ENCODE measurements at places on chromosomes 6 and 20. TPM values are rescaled to one million over a fixed set of nuclear protein-coding genes. Genes with fewer than 3 reads are reported as not detected.
A peak's percentile ranks its signal among the peaks of the same experiment; 100 is the strongest.

DNA sequence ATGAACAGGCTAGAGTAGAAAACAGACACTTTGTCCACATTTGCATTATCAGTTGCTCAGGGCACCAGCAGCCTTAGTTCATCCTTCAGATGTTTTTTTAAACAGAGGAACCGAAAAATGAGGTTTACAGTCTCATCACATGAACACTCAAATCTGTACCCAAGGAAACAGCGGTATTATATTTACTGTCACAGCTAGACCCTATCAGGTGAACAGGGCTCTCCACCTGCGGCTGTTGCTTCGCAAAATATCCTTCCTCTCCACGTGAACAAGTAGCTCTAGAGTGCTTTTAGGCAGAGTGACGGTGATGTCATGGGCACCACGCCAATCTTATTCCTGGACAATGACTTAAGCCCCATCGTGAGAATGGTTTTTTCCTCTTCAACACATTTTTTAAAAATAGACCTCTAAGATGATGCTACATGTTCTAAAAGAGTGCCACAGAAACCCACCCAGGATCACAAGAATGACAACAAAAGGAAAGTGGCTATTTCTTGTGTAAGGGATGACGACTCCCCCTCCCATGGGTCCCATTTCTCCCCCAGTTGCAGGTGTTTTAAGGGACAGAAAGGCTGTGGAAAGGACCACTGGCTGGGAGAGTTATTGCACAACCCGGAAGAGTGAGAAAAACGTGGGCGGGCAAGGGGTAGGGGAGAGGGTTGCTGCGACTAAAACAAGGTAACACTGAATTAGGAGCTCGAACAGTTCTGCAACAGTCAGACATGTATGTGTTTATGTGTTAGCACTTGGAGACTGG is 77.7 kb downstream of the EFHC1 start:
- no peak overlapping the region for H3K4me3 ChIP-seq
- no peak overlapping the region for H3K27ac ChIP-seq
- H3K4me1 ChIP-seq = peaks cover 3% of the 10 kb centered on the region
- no peak for DNase-seq
- H3K36me3 ChIP-seq = no peaks in the 10 kb centered on the region
- peaks cover 2% of the 10 kb centered on the region for H3K27me3 ChIP-seq

Gene CLDN20
- not detected for total RNA-seq

DNA sequence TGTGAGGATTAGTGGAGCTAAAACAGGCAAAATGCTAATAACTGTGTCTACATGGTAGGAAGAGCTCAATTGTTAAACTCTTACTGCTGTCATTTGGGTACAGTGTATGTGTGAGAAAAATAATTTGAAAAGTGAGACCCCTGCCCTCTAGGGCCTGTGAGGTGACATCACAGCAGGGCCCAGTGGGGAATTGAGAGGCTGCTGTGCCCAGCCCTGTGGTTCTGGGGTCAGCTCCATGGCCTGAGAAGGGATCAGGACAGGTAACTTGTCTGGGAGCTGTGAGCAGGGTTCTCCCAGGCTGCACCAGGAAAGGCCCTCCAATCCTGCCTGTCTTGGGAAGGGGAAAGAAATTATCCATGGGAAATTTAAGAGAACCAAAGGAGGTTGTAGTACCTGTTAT is 1.3 kb downstream of the SIRPB1 start:
- DNase-seq = no peak
- no peaks in the 10 kb centered on the region for H3K4me1 ChIP-seq
- no peak overlapping the region for H3K4me3 ChIP-seq
- peaks cover 4% of the 10 kb centered on the region for H3K27me3 ChIP-seq
- no peaks in the 10 kb centered on the region for H3K36me3 ChIP-seq

- H3K36me3 ChIP-seq = no peaks in the 10 kb centered on the region
- H3K27me3 ChIP-seq = peaks cover 31% of the 10 kb centered on the region
- no peak for DNase-seq
- peak overlapping the region; percentile 92 for H3K27ac ChIP-seq
- peaks cover 40% of the 10 kb centered on the region for H3K4me1 ChIP-seq
These were observed 490 bp upstream of the ID1 start for GRCh38 chr20:31604567-31605030.

GRCh38 chr6:166236596-166236995 is 68.9 kb upstream of the TBXT start:
- H3K27ac ChIP-seq = no peak overlapping the region
- H3K36me3 ChIP-seq = no peaks in the 10 kb centered on the region
- no peak for DNase-seq

DNA sequence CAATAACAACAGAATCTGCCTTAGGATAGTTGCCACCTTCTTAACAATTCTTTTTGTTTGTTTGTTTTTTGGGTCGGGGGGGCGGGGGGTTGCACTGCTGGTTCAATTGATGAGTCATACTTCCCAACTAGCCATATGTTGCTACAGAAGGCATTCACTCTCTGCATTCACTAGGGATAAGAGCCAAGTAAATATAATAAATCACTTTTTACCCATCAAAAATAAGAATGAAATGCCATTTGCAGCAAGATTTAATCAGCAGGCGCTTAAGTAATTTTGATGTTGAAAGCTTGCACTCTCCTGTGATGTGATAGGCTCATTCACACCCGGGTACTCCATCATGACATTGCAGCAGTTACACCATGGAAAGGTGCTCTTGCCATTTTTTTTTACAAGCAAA is 209.8 kb downstream of the HIVEP2 start:
- no peak overlapping the region for H3K27ac ChIP-seq
- no peak overlapping the region for H3K4me3 ChIP-seq
- H3K4me1 ChIP-seq = peaks cover 1% of the 10 kb centered on the region
- DNase-seq = no peak

DNA sequence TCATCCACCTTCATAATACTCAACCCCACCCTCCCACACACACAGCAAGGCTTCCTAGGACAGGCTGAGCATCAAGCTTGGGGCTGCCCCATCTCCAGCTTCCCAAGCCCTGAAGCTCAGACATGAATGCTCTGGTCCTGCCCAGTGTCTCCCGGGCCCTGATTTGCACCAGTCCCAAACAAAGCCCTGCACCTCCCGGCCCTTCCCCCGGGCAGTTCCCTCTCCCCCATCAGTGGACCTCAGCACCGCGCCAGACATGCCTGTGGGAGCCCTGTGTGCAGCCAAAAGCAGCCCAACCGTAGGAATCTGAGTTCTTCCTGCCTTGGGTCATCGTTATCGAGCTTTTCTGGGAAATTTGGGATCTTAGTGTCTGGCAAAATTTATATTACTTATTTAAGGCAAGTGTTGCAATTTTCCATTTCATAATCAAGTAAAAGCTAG is 63.5 kb downstream of the THBS2 start:
- H3K27me3 ChIP-seq = no peaks in the 10 kb centered on the region
- H3K36me3 ChIP-seq = peaks cover 7% of the 10 kb centered on the region
- no peak overlapping the region for H3K4me3 ChIP-seq
- H3K4me1 ChIP-seq = no peaks in the 10 kb centered on the region
- H3K27ac ChIP-seq = no peak overlapping the region
- no peak for DNase-seq

Gene UBD
- not detected for total RNA-seq

Gene LY6G6D
- total RNA-seq = not detected

Gene OR2H1
- total RNA-seq = not detected

- no peak overlapping the region for H3K4me3 ChIP-seq
- peaks cover 7% of the 10 kb centered on the region for H3K36me3 ChIP-seq
- H3K27me3 ChIP-seq = no peaks in the 10 kb centered on the region
- H3K4me1 ChIP-seq = peaks cover 2% of the 10 kb centered on the region
These were observed 70.6 kb downstream of the FARS2 start for GRCh38 chr6:5331845-5332442.

DNA sequence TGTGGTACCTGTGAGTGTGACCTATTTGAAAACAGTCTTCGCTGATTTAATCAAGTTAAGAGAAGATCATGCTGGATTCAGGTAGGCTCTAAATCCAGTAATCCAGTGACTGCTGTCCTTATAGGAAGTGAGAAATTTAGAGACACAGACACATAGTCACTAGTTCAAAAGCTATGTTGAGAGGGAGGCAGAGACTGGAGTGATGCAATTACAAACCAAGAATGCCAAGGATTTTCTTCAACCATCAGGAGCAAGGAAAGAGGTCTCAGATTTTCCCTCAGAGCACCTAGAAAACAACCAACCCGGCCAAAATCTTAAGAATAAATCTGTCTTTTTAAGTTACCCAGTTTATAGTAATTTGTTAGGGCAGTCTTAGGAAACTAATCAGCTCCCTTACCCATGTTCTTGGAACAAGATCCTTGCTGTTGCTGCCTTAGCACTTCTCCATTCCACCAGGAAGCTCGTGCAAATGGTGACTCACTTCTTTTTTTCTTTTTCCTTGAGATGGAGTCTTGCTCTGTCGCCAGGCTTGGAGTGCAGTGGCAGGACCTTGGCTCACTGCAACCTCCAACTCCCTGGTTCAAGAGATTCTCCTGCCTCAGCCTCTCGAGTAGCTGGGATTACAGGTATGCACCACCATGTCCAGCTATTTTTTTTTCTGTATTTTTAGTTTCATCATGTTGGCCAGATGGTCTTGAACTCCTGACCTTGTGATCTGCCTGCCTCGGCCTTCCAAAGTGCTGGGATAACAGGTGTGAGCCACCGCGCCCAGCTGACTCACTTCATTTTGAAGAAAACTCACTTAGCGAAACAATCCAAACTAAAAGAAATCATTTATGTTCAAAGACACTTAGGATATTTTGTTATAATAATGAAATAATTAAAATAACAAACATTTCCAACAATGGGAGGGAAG is 34.4 kb upstream of the ZNF184 start:
- H3K4me1 ChIP-seq = no peaks in the 10 kb centered on the region
- no peaks in the 10 kb centered on the region for H3K36me3 ChIP-seq
- DNase-seq = no peak
- no peak overlapping the region for H3K4me3 ChIP-seq
- H3K27me3 ChIP-seq = peaks cover 15% of the 10 kb centered on the region

- peak; percentile 32 for DNase-seq
- H3K4me1 ChIP-seq = peaks cover 1% of the 10 kb centered on the region
- no peak overlapping the region for H3K27ac ChIP-seq
These were observed 26.9 kb downstream of the TFAP2B start for GRCh38 chr6:50845499-50846143.

Gene ATXN1
- 15.5 TPM for total RNA-seq

Gene FAM229B
- 20.3 TPM for total RNA-seq

DNA sequence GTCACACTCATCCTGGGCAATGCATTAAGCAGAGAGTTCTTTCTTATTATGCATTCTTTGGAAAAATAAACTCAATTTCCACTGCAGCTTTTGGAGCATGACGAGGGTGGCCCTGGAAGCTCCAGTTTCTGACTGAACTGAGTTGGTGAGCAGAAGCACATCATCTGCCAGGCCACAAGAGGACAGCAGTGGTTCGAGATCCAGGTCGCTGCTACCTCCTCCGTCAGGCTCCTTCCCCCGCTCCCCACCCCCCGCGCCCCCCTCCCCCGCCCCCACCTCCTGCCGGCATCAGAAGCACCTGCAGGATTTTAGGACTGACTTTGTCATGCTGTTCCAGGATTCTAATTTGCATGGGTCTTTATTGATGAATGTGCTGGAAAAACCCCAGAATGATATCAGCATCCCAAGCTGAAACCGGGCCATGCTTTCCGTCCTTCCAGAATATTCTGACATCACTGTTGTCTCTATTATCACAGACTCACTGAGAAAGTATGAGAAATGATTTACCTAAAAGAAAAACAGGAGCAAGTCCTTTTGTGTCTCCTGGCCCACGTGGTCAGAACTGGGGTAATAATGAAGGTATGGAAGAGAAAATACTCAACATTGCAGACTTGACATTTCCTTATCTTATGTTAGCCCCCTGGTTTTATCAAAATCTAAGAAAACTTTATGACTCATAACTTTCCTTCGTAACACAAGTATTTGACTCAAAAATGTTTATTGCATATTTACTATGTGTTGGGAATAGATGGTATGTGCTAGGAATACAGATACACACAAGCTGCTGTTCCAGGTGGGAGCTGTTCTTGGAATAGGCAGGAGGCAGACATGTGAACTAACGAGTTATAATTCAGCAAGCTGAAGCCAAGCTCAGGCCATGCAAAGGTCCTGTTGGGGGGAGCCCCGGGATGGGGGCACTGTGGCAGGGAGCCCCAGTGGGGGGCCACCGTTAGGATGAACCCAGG is 220.2 kb upstream of the EXOC2 start:
- H3K27me3 ChIP-seq = peaks cover 4% of the 10 kb centered on the region
- DNase-seq = peak; percentile 44
- peaks cover 12% of the 10 kb centered on the region for H3K36me3 ChIP-seq
- no peaks in the 10 kb centered on the region for H3K4me1 ChIP-seq
- H3K27ac ChIP-seq = no peak overlapping the region

Gene FRMD1
- not detected for total RNA-seq

Gene TUBB1
- not detected for total RNA-seq

Gene THBS2
- 3.1 TPM for total RNA-seq

GRCh38 chr6:125008261-125008703 is 46.0 kb downstream of the RNF217 start:
- DNase-seq = no peak
- no peaks in the 10 kb centered on the region for H3K36me3 ChIP-seq
- no peak overlapping the region for H3K27ac ChIP-seq
- H3K4me1 ChIP-seq = no peaks in the 10 kb centered on the region
- H3K27me3 ChIP-seq = peaks cover 2% of the 10 kb centered on the region

- peaks cover 20% of the 10 kb centered on the region for H3K4me1 ChIP-seq
- H3K36me3 ChIP-seq = peaks cover 5% of the 10 kb centered on the region
- no peak overlapping the region for H3K4me3 ChIP-seq
- no peak overlapping the region for H3K27ac ChIP-seq
- no peak for DNase-seq
These were observed 3.8 kb upstream of the NPEPL1 start for GRCh38 chr20:58688840-58689239.

Gene WFDC10B
- not detected for total RNA-seq

Gene PNPLA1
- not detected for total RNA-seq

DNA sequence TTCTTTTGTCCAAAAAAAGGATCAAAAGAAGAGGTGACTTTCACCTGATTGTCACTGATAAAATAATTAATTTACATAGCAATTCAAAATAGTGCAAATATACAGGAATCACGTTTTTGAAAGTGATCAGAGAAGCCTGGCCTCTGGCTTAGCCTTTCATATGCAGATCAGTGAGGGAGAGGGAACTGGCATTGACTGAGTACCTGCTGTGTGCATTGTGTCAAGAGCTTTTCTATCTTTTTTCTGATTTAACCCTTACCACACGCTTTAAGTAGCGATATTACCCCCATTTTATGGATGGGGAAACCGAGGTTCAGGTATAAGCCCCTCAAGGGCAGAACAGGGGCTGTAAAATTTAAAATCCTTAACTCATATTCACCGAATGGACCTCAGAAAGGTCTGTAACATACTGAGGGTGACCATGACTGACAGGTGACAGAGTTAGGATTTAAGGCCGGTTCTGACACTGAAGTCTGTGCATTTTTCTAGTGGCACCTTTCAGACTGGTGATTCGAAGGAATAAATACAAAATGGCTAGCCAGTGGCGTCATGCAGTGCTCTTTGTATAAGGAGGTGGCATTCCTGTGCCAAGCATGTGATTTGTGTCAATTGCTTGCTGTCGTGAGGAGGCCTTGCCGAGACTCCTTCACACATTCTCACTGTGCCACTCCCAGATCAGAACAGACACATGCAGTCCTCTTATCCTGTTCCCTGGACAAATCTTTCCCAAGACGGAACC is 310.2 kb downstream of the TSHZ2 start:
- no peak for DNase-seq
- H3K4me1 ChIP-seq = peaks cover 7% of the 10 kb centered on the region
- no peaks in the 10 kb centered on the region for H3K36me3 ChIP-seq

Gene TMEM217
- total RNA-seq = not detected

GRCh38 chr6:22940581-22941290 is 371.4 kb downstream of the HDGFL1 start:
- H3K27me3 ChIP-seq = no peaks in the 10 kb centered on the region
- H3K27ac ChIP-seq = no peak overlapping the region
- no peak overlapping the region for H3K4me3 ChIP-seq
- H3K36me3 ChIP-seq = no peaks in the 10 kb centered on the region

GRCh38 chr20:16111172-16111832 is 461.9 kb downstream of the KIF16B start:
- peaks cover 5% of the 10 kb centered on the region for H3K27me3 ChIP-seq
- no peak overlapping the region for H3K27ac ChIP-seq
- DNase-seq = no peak
- peaks cover 4% of the 10 kb centered on the region for H3K4me1 ChIP-seq
